Smooth muscle cell of trachea (primary cell): ENCODE measurements at places on chromosomes 11 and 22. TPM values are rescaled to one million over a fixed set of nuclear protein-coding genes. Genes with fewer than 3 reads are reported as not detected.

CWF19L2 gene
- 9.6 and 16.3 TPM in 2 replicates for total RNA-seq

RAB30 gene
- 18.6 and 26.0 TPM in 2 replicates for total RNA-seq

B4GALNT4 gene
- total RNA-seq: 3.3 and 4.7 TPM in 2 replicates

DUSP8 gene
- 0.33 and 0.87 TPM in 2 replicates for total RNA-seq

SLC22A25 gene
- not detected in 2 replicates for total RNA-seq

TMEM45B gene
- not detected in 2 replicates for total RNA-seq

NELL1 gene
- not detected in 2 replicates for total RNA-seq

ROM1 gene
- 3.9 and 4.6 TPM in 2 replicates for total RNA-seq

BTBD18 gene
- not detected in 2 replicates for total RNA-seq

TMEM191C gene
- total RNA-seq: 1.0 and 1.8 TPM in 2 replicates

TUBA8 gene
- 0.66 TPM in 1 of 2 replicates, not detected in the other for total RNA-seq

MTA2 gene
- 99.8 and 122 TPM in 2 replicates for total RNA-seq

MEI1 gene
- 0.73 and 0.99 TPM in 2 replicates for total RNA-seq

PHLDA2 gene
- 2.3 and 5.5 TPM in 2 replicates for total RNA-seq

JAML gene
- total RNA-seq: not detected in 2 replicates

SYCE3 gene
- not detected in 2 replicates for total RNA-seq

PRDM11 gene
- 3.3 and 6.5 TPM in 2 replicates for total RNA-seq

MOGAT2 gene
- total RNA-seq: not detected in 2 replicates

ZNF215 gene
- total RNA-seq: 2.3 and 6.5 TPM in 2 replicates

OR5F1 gene
- total RNA-seq: not detected in 2 replicates

MYBPC3 gene
- not detected in 2 replicates for total RNA-seq

DEFB131B gene
- not detected in 2 replicates for total RNA-seq

JHY gene
- 1.3 and 1.7 TPM in 2 replicates for total RNA-seq

PHF21B gene
- total RNA-seq: not detected in 2 replicates

RTN4R gene
- 0.15 and 0.33 TPM in 2 replicates for total RNA-seq

FBXO3 gene
- 44.7 and 64.4 TPM in 2 replicates for total RNA-seq

LARGE2 gene
- under 0.01 TPM in 1 of 2 replicates, not detected in the other for total RNA-seq

KRTAP5-1 gene
- not detected in 2 replicates for total RNA-seq

MGAT3 gene
- total RNA-seq: not detected in 2 replicates

B4GAT1 gene
- 41.3 and 58.1 TPM in 2 replicates for total RNA-seq

IL10RA gene
- total RNA-seq: 1.8 TPM in 1 of 2 replicates, not detected in the other

ROBO4 gene
- 1.3 and 2.0 TPM in 2 replicates for total RNA-seq

HTR3B gene
- total RNA-seq: not detected in 2 replicates

FGF3 gene
- total RNA-seq: not detected in 2 replicates

CRYBB3 gene
- total RNA-seq: not detected in 2 replicates

MRGPRX3 gene
- total RNA-seq: not detected in 2 replicates

MRGPRE gene
- total RNA-seq: not detected in 2 replicates

CYTH4 gene
- total RNA-seq: 0.29 and 0.83 TPM in 2 replicates

VSIG10L2 gene
- not detected in 2 replicates for total RNA-seq

AMOTL1 gene
- 30.4 and 44.8 TPM in 2 replicates for total RNA-seq
